Suppressor macrophage treated with lipopolysaccharide for 1 hour (primary cell): ENCODE measurements at places on chromosomes 3 and 15.

DNA sequence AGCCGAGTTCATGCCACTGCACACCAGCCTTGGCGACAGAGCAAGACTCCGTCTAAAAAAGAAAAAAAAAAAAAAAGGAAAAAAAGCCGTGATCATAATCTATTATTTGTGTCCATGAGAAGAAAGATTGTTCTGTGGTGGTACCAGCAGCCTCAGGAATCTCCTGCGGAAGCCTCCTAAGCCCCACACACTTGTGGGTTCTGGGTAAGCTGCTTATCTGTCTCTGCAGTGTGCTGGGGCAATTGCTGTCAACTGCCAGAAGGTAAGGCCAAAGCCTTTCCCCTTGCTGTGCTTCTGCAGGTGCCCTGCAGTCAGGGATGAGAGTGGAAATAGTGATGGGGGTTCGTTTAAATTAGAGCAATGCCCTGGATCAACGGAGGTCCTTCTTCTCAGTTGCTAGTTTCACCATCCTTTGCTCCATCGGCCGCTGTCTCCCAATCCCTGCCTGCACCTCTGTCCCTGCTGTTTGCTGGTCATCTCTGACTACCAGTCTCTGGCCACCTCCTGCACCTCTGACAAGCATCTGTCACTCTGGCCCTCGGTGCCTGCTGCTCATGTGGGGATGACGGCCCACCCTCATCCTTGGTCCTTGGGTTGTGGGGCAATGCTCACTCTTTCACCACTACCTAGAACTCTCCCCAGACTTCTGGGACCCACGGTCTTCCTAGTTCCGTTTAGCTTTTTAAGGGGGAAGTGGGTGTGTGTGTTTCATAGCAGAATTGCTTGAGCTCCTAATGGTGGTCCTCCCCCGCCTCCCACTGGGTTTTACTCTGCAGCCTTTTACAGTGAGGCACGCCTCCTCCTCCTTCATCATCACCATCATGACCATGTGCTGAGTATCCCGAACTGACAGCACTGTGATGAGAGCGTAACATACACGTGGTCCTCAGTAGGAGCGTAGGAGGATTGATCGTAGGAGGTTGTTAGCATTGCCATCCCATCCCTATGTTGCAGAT lies 25.5 kb downstream of the CHRD start:
- peak; percentile 23 for DNase-seq

DNA sequence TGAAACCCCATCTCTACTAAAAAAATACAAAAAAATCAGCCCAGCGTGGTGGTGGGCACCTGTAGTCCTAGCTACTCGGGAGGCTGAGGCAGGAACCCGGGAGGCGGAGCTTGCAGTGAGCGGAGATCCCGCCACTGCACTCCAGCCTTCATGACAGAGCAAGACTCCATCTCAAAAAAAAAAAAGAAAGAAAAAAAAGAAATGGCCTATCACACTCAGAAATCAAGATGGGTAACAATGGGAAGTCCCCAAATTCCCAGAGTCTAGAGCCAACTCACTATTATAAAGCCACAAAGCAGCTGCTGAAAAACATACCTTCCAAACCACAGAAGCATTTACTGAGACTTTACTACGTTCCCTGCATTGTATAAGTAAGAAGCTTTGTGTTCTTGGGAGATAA lies 7.5 kb downstream of the HDGFL3 start:
- peak; percentile 69 for DNase-seq

- DNase-seq: no peak
Measured at GRCh38 chr15:79938143-79938542, 32.9 kb downstream of the BCL2A1 start.

GRCh38 chr3:146088840-146089239 lies 72.1 kb downstream of the PLOD2 start:
- no peak for DNase-seq

DNA sequence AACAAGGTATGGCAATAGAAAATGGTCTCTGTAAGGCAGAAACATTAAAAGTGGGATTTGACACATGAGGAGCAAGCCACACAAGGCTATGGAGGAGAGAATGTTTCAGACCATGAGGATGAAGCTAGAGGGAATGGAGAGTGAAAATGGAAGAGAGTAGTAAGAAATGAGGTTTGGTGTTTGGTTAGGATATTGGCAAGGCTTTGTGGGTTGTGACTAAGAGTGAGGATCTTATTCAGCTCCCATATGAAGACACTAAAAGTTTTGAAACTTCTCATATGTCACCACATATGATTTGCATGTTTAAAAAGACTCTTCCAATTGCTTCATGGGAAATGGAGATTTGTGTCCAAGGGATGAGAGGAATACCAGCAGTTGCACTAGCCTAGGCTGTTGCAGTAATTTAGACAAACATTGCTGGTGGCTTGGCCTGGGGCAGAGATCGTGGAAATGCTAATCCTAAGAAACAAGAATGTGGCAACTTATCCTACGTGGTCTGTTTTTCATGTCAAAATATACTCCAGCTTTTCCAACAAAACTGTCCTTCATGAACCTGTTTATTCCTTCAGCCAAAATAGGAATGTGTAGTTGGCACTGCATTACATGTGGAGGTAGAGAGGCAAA lies 749.0 kb downstream of the PDCD6IP start:
- DNase-seq: peak; percentile 3

DNA sequence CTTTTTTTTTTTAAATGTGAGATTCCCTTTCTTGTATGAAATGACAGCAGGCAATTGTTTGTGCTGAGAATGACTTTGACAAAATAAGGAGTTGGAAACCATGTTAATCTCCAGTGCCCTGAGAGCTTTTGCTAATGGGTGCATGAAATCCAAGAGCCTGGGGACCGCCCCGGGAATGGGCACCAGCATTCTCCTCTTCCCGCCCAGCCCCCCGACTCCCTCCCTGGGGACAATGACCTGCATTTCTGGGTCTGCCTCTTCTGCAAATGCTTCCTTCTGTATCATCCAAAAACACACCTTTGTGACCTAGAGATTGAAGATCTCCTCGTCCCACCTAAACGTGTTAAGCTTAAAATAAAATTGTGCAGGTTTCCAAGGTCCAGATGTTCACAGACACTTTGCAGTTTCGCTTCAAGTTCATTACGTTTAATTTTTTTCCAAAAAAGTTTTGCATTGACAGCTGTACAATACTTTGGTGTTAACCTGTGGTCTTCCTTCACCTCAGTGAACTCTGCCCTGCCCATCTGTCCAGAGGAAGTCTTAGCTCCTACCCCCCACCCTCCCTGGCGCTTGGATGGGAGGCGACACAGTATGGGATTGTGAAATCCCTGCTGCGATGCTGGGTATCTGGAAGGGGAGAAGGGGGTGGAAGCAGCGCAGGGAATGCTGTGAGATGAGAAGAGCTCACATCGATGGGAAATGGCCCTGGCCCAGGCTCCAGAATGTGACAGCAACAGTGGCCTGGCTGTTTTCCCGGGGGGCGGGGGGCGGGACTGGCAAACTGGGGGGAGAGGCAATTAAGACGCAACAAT lies 50.1 kb downstream of the TLE3 start:
- DNase-seq: no peak

GRCh38 chr15:100134089-100134583 lies 207.6 kb downstream of the ADAMTS17 start:
- DNase-seq: no peak

DNA sequence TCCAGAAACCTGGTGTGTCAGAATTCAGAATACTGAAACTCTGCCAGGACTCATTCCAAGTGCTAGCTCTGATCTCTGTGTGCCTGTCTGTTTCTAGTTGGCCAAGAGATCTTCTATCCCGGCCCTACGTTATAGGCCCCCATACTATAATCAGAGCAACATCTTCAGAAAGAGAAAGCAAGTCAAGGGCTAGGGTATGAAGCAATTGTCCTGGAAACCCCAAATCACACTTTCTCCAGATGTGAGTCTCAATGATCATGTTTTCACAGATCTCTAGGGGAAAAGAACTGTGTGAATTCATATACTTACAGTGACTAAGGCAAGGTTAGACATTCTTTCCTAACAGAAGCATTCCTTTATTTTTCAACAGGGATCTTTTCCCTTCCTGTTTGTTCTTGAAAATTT lies 309.7 kb downstream of the SLC9A9 start:
- no peak for DNase-seq

GRCh38 chr15:93070551-93071296 lies 18.3 kb downstream of the RGMA start:
- DNase-seq: no peak

DNA sequence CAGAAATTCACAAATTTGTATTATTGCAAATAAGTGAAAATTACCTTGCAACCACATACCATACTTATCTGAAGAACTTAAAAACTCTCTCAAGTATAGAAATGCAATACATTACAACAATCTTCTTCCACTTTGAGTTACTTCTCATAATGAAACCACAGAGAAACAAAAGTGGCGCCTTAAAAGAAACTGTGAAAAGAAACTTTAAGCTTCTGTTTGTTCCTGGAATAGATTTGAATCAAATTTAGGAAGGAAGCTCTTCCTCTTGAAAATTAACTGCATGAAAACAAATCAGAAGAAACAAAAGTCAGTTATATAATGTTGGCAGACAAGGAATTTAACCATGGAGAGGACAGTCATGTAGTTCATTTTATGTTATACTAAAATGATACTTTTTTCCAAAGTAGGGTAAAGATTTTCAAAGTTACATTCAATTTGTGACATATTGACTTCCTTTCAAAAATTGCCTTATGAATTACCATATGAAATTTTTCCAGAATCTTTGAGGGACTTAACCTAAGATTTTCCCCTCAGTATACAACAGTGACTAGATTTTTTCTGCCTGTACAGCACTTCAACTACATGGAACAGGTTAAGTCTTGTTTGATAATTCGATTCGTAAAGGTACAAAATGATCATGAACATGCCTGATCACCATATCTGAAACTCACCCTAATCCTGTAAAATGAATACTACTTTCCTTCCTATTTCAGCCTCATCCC lies 57.6 kb upstream of the TNFSF10 start:
- peak; percentile 86 for DNase-seq

GRCh38 chr3:111621535-111621934 lies 26.4 kb upstream of the ZBED2 start:
- DNase-seq: no peak

DNA sequence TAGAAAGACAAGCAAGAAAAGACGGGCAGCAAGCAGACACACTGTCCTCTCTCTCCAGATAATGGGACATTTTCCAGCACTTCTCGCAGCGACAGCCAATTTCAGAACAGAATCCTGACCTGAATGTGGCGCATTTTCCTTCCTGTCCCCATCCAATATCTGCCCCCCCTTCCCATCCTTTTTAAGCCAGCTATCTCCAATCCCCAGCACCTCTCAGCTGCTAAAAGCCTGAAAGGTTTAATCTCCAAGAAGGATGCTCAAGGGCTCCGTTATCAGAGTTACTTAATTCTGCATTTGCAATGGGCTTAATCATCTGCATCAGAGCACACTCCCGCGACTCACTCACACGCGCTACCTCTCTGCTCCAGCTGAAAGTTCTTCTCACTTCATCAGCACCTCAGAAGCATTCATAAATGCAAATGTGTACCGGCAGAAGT lies 50.5 kb downstream of the SRGAP3 start:
- no peak for DNase-seq

DNA sequence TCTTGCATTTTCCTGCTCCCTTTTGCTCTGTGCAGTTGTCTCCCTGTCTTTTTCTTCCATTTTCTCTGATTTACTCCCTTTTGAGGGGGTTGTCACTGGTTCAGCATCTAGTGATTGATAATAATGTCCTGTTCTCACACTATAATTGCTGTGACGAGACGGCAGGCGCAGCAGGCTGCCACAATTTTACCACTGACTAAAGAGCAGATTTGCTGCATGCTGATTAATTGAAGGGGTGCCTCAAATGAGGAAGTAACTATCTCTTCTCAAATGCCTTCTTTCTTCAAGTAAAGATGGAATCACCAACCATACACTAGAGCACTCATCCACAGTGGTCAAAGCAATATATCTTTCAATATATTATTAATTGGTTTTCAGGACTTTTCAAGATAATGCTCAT lies 219.3 kb downstream of the CBLB start:
- no peak for DNase-seq

DNA sequence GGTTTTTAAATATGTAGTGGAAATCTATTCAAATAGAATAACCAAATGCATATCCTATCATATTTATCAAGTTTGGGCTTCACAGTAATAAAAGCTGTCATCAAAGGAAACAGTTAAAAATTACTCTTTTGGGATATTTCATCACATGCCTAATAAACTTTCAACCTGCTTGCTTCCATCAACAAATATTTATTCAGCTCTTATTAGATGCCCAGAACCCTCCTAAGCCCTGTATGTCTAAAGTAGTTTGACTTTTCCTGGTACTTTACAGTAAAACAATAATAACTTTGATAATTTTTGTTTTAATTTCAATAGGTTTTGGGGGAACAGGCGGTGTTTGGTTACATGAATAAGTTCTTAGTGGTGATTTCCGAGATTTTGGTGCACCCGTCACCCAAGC lies 37.5 kb upstream of the RARB start:
- DNase-seq: no peak

GRCh38 chr3:138942271-138942670 lies 4.7 kb downstream of the FOXL2 start:
- no peak for DNase-seq

GRCh38 chr3:168476360-168476980 lies 380.7 kb upstream of the GOLIM4 start:
- no peak for DNase-seq

GRCh38 chr15:26620528-26621458 lies 152.1 kb downstream of the GABRB3 start:
- DNase-seq: no peak

DNA sequence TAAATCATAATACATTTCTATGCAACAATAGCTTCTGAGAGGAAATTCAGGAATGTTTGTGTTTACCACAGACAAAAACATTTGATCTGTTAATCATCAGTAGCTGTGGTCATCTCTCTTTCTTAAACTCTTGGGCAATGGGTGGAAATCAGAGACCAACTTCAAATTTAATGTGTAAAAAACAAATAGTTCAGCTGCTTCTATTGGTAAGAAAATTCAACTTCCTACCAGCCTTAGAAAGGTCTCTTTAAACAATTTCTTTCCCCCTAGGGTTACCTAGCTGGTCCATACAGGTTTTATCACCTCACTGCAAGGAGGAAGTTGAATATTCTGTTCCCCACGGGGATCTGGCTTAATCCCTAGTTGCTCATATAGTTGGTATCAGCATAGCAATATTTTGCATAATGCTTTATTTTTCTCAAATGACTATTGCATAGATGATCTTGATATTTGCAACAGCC lies 20.3 kb upstream of the PPP4R2 start:
- DNase-seq: peak; percentile 97

GRCh38 chr15:63818629-63819028 lies 15.1 kb downstream of the HERC1 start:
- DNase-seq: no peak

DNA sequence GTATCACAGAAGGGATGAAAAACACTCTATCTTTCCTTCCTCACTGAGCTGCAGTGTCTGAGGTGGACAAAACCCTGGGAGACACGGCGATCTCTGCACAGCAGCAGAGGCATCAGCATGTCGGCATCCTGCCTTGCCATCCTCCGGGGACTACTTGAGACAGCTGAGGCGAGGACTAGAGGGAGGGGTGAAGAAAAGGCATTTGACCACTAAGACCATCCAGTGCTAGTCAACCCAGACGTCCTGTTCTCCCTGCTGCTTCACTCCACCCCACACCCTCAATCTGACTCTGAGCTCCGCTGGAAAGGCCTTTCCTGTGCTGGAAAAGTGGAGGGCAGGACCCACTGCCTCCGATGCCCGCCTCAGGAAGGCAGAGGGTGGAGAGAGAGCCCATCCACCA lies 67.3 kb downstream of the VGLL4 start:
- DNase-seq: no peak

GRCh38 chr3:59496250-59496649 lies 446.4 kb upstream of the CFAP20DC start:
- no peak for DNase-seq

GRCh38 chr15:89756897-89757296 lies 5.8 kb upstream of the MESP1 start:
- no peak for DNase-seq

GRCh38 chr15:75817138-75817935 lies 25.9 kb upstream of the UBE2Q2 start:
- peak; percentile 66 for DNase-seq

GRCh38 chr3:187992609-187993008 lies 161.3 kb upstream of the LPP start:
- DNase-seq: no peak
